Brain (organoid and tissue), 16 donors: ENCODE measurements at places on chromosomes 3 and 15. TPM values are rescaled to one million over a fixed set of nuclear protein-coding genes. Genes with fewer than 3 reads are reported as not detected.

Gene GDPGP1
- polyA plus RNA-seq: 0.76 TPM

Gene MED12L
- polyA plus RNA-seq: 1.5 TPM

Gene CGNL1
- polyA plus RNA-seq: 9.1 TPM

Gene FRMD4B
- polyA plus RNA-seq: 9.1 TPM

Gene FETUB
- polyA plus RNA-seq: not detected

Gene TMCO5A
- polyA plus RNA-seq: not detected

Gene PLCD1
- polyA plus RNA-seq: 11.8 TPM

Gene EFCC1
- polyA plus RNA-seq: 0.97 TPM

DNA sequence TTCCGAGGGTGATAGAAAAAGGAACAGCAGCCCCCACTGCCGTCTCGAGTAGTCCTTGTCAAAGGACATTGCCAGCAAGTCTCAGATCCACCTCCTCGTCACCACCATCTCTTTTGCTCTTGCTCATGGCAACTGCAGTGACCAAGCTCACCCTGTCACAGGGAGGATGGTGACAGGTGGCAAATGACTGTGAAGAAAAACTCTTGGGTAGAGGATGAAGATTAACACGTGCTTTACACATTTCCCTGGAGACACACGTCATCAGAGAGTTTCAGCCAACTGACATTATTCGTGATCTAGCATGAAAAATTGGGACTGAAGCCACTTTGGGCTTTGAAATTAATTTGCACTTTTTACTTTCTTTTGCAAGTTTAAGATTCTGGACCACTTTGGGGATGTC, 174.3 kb downstream of the EBLN2 start:
- no peak for DNase-seq

DNA sequence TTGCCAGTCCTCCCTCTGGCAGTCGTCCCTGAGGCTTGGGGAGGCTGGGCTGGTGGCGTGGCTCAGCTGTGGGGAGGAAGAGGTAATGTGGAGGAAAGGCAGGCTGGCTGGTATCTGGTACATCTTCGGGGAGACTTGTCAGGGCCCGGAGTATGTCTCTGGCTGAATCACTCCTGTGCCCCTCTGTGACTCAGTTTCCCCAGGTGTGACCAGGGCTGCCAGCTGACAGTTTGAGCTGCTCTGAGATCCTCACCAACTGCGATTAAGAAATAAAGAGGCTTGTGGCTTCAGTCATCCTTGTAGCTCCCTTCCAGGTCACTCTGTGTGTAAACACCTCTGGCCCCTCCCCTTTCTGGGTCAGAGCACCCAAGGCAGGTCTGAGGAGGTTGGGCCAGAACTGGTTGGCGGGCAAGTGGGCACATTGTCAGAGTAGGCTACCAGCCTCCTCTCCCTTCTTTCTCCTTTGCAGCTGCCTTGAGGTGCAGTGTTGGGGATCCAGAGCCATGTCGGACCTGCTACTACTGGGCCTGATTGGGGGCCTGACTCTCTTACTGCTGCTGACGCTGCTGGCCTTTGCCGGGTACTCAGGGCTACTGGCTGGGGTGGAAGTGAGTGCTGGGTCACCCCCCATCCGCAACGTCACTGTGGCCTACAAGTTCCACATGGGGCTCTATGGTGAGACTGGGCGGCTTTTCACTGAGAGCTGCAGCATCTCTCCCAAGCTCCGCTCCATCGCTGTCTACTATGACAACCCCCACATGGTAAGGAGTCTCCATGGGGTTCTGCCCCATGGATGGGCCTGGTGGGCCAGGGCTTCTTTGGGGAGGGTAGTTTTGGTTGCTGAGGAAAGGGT, 3.0 kb downstream of the TEX264 start:
- no peak for DNase-seq

GRCh38 chr15:84824260-84825007, 7.3 kb downstream of the ALPK3 start:
- DNase-seq: peak; percentile 41

DNA sequence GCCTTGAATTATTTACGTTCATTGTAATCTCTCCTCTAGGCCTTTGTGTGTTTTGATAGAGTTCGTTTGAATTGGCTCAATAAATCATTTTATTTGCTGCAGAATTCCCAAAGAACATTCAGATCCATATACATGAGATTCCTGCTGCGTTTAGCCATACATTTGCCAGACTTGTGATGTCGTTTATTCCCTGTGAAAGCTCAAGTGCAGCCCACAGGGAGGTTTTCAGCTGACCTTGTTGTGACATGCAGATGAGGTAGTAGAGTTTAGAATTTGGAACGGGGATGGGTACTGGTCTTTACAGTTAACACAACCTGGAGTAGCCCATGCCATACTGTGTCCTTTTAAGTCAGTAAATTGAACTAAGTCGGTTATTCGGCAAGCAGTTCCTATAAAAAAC, at the start of gene C3orf20:
Gene C3orf20 (plus strand): TSS at position 301 of the 400 bp plus-strand sequence. CDS start 7,573 bp downstream, outside the sequence.
- DNase-seq: no peak

DNA sequence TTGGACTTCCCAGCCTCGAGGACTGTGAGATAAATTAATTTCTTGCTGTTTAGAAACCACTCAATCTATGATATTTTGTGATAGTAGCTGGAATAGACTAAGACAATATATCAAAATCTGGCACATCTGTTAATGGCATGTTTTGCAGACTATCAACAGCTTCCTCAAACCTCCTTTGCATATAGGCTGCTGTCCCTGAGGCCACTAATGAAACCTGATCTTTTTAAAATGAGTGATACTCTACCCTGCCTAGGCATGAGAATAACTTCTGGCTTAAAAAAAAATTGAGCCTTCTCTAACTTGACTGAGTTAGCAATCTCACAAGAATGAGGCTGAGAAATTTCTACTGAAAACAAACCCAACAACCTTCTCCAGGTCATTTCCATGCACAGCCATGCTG, 176.0 kb upstream of the CRBN start:
- no peak for DNase-seq

DNA sequence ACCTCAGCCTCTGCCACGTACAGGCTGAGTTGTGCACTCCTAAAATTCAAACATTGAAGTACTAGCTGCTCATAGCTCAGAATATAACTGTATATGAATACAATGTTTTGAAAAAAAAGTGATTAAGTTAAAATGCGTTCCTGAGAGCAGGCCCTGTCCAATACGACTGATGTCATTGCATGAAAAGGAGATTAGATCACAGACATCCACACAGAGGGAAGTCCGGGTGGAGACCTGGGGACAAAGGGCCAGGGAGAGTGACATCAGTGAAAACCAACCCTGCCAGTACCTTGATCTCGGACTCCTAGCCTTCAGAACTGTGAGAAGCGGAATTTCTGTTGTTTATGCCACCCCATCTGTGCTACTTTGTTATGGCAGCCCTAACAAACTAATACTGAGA, 311.4 kb upstream of the NR2F2 start:
- no peak for DNase-seq
